ENCODE measurements at places on chromosomes 13 and 19.

GRCh38 chr13:52926971-52927370 is 78.5 kb upstream of the PCDH8 start:
- DNase-seq: no peak

- DNase-seq: no peak
Observed at GRCh38 chr13:113110048-113110851, 4.7 kb downstream of the F7 start.

- no peak for DNase-seq
Observed at GRCh38 chr19:8566855-8567254, 10.4 kb downstream of the MYO1F start.

DNA sequence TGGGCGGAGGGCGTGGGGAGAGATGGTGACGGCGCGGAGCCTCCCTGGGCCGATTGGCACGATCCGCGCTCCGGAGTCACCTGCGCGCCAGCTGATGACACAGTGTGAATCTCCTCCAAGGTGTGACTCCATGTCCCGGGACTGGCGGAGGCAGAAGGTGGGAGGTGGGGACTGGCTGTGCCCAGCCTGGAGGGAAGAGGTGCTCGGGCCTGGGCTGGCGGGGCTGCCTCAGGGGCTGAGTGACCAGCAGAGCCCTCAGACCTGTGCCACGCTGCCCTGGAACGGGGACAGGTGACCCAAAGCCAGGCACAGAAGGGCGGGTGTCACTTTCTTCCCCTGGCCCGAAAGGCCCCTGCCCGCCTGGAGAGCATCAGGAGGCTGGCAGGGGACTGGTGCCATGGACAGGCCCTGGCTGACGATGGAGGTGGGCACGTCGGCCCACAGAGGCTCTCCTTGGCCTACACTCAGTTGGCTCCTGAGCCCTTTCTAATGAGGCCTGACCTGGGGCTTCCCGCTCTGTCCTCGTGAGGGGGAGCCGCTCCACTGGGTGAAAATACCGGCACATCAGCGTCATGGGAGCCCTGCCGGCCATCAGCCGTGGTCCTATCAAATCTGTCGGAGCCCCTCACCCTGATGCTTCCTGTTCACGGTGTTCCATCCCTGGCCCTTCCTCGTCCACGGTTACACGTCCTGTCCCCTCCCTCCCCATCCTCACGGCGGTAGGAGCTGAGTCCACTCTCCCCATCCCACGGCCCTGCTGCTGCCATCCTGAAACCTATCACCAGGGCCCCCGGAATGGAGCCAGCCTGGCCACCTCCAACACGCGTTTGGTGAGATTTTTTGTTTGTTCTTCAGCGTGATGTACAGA is 75.6 kb downstream of the SPACA7 start:
- DNase-seq: no peak

DNA sequence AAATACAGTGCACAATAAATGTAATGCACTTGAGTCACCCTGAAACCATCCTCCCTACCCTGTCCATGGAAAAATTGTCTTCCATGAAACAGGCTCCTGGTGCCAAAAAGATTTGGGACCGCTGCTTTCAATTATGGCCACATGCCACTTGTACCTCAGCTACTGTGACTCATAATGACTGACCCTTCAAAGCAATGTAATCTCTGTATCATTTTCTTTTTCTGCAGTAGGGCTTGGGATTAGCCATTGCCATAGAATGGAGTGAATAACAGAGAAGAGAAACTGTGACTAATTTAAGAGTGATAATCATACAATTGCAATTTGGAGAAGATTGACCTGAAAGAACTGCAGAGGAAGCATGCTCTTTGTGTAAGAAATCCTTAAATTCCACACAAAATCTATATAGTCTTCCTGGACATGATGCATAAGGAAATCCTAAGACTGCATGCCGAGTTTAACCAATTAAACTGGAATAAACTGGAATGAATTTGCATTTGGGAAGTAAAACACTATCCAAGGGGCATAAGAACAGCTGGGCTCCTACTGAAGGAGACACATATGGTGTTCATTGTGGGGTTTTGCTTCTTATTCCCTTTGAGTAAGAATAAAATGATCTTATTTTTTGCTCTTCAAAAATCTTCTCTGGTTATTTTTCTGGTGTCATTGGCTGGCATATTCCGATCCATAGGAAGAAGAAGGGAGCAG is 59.5 kb upstream of the SLC7A1 start:
- no peak for DNase-seq

GRCh38 chr19:18220632-18221275 is 5.5 kb downstream of the PDE4C start:
- no peak for DNase-seq

DNA sequence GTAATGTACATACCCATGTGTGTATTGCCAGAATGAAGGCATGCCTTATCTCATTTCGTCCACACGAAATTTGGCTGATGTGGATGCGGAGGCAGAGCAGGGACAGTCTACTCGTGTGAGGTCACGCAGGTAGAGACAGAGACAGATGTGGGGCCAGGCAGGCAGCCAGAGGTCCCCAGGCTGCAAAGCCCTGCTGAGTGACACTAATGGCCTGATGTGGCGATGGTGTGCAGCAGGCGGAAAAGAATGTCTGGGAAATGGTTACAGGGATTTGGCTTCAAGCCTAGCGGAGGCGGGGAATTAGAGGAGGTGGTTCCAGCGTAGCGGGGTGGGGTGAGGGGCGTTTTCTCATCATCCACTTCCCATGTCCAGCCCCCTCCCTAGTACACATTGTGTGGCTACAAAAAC is 4.2 kb upstream of the IZUMO2 start:
- DNase-seq: no peak

DNA sequence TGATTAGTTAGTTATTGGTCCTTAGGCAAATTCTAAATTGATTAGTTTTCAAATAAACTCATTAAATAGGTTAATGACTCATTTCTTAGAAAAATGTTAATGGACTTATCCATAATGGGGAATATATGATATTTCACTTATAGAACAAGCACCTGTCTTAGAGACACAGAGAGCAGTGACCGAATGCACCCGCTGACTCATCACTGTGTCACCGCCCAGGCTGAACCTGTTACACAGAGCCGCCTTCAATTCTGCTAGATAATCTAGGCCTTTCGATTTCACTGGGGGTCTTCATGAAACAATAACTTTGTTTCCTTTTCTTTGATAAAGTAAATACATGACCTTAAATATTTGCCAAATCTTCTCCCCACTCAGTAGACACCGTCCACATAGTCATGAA is 13.1 kb downstream of the IRS2 start:
- no peak for DNase-seq

DNA sequence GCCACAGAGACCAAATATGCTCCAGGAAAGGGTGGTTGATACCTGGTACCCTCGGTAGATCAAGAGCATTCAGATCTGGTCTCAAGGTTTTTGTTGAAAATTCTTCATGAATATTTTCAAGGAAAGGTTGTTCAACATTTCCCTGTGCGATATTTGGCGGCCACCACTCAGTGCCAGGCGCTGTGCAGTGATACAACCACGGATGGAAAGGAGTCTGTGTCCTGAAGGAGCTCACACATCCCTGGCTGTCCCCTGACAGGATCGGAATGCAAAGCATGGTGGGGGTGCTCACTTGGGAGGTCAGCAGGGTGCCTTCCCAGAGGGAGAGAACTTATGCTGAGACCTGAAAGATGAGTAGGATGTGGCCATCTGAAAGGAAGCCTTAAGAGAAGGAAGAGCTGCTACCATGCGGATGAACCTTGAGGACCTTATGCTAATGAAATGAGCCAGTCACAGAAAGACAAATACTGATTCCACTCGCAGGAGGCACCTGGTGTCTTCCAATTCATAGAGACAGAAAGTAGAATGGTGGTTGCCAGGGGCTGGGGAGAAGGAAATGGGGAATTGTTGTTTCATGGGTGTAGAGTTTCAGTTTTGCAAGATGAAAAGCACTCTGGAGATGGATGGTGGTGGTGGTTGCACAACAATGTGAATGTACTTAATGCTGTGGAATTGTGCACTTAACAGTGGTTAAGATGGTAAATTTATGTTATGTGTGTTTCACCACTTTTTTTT is 41.6 kb downstream of the HSPH1 start:
- no peak for DNase-seq

GRCh38 chr13:51292000-51292565 is 47.4 kb upstream of the SERPINE3 start:
- no peak for DNase-seq

- no peak for DNase-seq
Observed at GRCh38 chr13:102771298-102772041, 2.1 kb downstream of the TEX30 start.

DNA sequence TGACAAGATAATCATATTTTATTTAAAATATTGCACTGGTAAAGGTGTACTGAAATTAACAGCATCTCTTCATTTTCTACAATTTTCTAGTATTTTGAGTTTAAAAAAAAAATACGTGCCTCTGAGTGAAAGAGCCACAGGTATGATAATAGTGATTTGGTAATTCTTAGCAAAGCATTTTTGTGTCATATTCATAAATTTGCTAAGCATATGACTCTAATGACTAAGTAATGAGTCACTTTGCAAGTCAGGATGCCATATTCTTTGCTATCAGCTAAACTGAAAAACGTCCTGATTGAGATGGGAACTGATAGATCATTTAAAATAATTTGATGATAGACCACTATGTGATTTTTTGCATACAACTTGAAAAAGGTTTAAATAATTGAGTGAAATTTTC is 136.1 kb upstream of the IRS2 start:
- no peak for DNase-seq

DNA sequence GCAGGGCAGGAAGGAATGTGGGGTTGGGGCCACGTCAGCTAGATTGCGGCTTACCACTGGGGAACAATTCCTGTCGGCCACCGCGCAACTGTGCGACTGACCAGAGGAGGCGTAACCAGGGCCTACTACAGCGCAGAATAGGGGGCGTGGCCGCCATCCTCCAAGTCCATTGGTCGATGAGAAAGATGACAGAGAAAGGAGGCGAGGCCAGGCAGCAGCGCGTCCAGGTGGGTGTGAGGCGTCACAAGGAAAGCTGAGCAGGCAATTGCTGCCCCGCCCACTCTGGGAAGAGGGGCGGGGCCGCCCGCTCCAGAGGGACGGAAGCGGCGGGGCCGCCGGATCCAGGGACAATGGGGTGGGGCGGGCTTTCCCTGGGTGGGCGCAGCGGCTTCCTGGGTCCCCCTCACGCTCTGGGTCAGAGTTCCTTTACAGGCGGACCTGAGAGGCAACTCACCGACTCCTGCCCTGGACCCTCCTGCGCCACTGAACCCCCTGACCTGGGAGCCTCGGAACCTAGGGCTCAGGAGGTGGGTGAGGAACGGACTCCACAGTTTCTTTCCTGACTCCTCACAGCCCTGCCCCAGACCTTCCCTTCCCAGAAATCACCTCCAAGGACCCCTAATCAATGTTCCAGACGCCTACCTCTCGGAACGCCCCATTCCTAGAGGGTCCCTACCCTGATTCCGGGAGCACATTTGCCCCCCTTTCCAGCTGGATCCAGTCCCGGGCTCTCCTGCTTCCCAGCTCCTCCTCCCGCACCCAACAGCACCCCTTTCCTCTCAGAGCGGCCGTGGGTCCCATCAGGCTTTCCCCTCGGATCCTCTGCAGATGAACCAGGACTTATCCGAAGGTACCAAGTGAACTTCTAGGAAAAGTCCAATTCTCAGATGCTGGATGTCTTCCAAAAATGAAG is 101.5 kb upstream of the ZNF492 start:
- DNase-seq: no peak

GRCh38 chr19:49844138-49845095 is 6.5 kb upstream of the PTOV1 start:
- DNase-seq: no peak

DNA sequence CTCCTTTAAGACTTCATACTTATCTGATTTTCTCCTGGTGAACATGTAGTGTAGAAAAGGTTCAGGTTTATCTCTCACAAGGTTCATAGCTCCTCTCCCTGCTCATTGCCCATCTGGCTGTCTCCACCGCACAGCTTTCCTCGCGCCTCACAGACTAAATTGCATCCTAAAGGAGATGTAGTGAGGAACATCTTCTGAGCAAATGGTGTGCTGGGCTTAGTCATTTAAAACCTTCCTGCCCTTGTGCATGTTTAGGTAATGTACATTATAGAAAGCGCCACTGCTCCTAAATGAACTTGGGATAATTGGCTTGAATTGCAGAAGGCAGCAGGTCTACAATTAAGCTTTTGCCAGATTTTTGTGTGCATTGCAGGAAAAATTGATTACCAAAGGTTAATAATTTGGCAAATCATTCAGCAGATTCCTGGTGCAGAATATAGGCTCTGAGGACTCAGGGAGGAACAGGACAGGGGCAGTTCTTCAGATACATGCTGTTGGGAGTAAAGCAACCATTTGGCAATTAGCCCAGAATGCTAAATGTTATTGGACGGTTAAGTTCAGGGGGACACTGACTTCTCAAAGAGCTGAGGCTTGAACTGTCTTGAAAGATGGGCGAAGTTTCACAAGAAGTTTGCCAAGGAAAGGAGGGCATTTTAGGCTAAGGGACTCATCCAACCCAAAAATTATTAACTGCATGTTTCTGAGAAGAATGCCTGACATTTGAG is 108.4 kb upstream of the CLDN10 start:
- no peak for DNase-seq

- DNase-seq: no peak
Observed at GRCh38 chr13:51041126-51041525, 69.9 kb downstream of the C13orf42 start.

GRCh38 chr13:70579941-70580340 is 471.7 kb upstream of the KLHL1 start:
- DNase-seq: no peak

- DNase-seq: no peak
Observed at GRCh38 chr19:6476155-6476895, 5.3 kb downstream of the DENND1C start.

Data from NCI-H1417 treated with DMSO at 0.1 percent for 48 hours (cell line).